ENCODE measurements at places on chromosomes 3 and 15.

GRCh38 chr3:87006844-87007439, 16.0 kb upstream of the VGLL3 start:
- DNase-seq = no peak

GRCh38 chr3:161171113-161171512, 50.0 kb upstream of the NMD3 start:
- peak; percentile 95 for DNase-seq

GRCh38 chr3:172892158-172892557, 141.6 kb downstream of the ECT2 start:
- DNase-seq = peak; percentile 82

GRCh38 chr3:168161696-168162095, 66.0 kb upstream of the GOLIM4 start:
- no peak for DNase-seq

DNA sequence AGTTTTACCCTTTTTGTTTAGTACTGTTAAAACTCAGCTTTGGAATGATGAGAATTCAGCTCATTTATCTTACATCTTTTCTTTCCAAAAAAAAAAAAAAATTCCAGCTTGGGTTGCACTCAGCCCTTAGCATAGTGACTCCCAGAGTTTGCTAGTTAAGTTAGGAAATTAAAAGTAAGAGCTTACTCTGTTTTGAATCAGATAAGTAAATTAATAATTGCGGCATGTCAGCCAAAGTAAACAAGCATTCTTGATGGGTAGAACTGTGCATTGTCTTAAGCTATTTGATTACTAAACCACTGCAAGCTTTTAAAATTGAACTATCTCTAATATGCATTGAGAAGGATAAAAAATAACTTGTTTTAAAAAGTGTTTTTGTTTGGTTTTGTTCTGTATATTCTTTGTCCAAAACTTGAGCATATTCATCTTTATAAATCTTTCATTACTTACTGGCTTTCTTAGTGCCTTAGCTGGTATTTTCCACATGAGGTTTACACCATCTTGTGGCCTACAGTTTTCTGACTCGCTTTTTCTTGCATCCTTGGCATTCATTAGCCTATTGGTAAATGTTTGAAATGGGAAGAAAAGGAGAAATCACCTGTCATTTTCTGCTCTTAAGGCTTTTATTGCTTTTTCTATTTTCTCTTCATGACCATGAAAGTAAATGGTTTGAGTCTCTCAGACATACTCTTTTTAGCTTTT, 107.6 kb downstream of the FILIP1L start:
- DNase-seq = peak; percentile 73

GRCh38 chr3:184289426-184289938, 9.6 kb upstream of the PSMD2 start:
- DNase-seq = peak; percentile 64

GRCh38 chr3:72872183-72872582, 15.7 kb upstream of the GXYLT2 start:
- DNase-seq = no peak

- peak; percentile 30 for DNase-seq
Observed at GRCh38 chr3:86938416-86939105, 52.4 kb downstream of the VGLL3 start.

- DNase-seq = no peak
Observed at GRCh38 chr3:191263850-191264249, 64.8 kb downstream of the OSTN start.

- peak; percentile 65 for DNase-seq
Observed at GRCh38 chr3:147930232-147930807, 521.2 kb downstream of the ZIC1 start.

GRCh38 chr3:134406331-134407238, 32.3 kb upstream of the AMOTL2 start:
- no peak for DNase-seq

- DNase-seq = no peak
Observed at GRCh38 chr3:79358327-79358726, 409.5 kb downstream of the ROBO1 start.

GRCh38 chr15:90610190-90610589, 80.5 kb downstream of the CRTC3 start:
- no peak for DNase-seq

DNA sequence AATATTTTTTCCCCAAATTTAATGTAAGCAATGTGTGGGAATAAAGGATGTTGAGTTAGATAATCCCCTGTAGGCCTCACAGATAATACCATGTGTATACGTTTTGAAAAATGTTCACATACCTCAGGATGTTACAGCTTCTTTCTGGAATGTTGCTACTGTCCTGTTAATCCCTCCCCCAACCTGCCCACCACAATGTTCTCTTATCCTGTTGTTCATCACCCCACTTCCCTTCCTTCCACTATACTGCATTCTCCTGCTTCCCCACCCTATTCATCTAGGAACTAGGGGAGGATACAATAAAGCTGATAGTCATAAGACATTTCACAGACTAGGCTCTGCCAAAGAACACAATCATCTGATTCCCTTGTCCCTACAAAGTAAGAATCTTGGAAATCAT, 92.1 kb downstream of the IGF2BP2 start:
- DNase-seq = peak; percentile 69

DNA sequence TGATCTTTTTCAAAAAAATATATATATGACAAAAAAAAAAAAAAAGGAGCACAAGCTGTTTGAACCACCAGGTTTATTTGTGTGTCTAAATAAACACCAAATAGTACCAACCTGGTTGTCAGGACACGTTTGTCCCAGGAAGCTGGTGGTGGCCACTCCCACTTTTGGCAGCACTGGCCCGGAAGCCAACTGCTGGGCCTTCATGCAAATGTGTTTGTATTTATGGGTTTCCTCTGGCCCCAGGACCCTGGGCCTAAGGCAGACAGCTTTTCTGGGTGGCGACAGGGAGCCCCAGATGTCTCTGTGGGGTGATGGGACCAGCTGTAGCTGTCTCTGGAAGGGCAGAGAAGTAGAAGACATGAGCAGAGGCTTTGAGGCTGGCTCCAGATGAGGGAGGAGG, 31.6 kb downstream of the PRKCD start:
- no peak for DNase-seq
